ENCODE measurements at places on chromosomes 2 and 18.

GRCh38 chr18:10213526-10213925 lies 240.9 kb upstream of the APCDD1 start:
- no peak for DNase-seq

- DNase-seq, result peak; percentile 61
Measured at GRCh38 chr2:174788291-174788929, 24.1 kb upstream of the CHRNA1 start.

DNA sequence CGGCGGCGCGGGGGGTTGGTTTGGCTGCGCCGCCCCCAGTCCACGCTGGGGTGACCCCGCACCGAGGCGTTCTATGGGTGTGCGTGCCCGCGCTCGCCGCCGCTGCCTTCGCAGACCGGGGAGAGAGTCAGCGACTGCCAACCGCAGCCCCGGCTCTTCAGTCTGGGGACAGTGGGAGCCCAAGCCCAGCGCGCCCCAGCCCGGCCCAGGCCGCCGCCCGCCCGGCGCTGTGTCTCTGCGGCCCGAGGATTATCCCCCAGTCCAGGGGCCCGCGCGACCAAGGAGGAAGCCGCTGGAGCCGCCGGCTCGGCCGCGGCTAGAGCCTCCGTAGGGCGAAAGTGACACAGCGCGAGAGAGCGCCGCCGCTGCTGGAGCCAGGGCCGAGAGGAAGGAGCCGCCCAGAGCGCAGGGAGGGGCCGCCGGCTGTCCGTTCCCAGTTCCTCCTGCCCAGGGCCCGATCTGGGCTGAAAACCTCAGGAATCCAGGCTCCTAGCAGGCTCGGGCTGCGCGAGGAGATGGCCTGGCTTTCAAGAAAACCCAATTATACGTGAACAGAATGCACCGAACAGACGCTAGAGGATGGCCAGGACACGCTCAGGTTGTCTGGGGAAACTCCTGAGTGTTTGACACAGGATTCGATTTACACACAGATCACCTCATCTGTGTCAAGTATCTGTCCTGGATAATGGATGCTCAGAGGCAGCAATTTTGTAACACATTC lies 2.4 kb downstream of the CTIF start:
- DNase-seq, result peak; percentile 79

- peak; percentile 7 for DNase-seq
Measured at GRCh38 chr18:24427484-24427883, 1.0 kb downstream of the IMPACT start.

DNA sequence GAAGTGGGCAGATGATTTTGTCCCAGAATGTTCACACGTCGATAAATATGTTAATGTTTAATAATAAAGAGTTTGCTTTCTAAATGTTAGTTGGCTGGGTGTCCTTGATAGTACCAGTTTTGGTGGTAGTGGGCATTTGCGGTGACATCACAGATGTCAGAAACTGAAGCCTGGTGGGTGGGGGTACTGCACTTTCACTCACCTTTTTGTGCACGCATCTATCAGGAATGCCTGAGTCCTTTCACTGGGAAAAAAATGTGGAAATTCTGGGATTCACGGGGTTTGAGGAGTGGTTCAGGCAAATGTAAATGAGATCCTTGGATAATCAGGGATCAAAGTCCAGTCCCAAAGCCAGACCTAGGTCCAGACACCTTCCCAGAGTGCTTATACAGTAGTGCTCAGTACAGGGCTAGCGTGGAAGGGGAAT lies 3.2 kb downstream of the EPAS1 start:
- DNase-seq, result no peak

GRCh38 chr2:149037851-149038250 lies 648 bp upstream of the LYPD6B start:
- DNase-seq, result peak; percentile 38

DNA sequence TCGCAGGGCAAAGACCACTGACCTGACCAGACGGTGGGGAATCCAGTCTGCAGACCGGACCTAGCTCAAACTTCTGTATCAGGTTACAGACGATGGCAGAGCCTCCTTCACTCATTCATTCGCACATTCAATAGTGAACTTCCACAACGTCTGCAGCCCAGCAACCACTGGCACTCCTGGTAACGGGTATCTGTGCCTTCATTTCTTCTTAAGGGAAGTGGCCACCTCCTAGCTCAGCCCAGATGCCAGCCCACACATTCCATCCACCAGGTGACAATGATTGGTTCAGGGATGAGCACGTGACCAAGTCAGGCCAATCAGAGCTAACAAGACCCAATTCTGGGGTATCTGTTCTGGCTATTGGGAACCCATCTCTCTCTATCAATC lies 15.9 kb upstream of the ARMC9 start:
- peak; percentile 40 for DNase-seq

DNA sequence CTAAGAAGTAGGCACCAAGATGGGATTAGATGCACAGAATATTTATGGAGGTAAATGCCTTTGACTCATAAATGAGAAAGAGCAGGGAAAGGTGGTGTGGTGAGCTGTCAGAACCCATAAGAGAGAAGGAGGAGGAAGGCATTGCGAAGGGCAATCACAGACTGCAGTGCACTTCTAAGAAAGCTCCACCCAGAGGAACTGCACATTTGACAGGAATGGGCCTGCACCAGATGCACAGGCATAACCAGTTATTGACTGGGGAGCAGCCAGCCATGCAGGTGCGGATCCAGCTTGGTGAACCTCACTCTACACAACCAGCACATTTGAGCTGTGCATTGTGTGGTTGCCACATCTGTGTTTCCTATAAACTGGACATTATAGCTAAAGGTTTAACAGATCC lies 62.2 kb upstream of the L3MBTL4 start:
- DNase-seq, result no peak

GRCh38 chr2:8438996-8439395 lies 242.9 kb upstream of the ID2 start:
- no peak for DNase-seq
